Uterine smooth muscle cell (primary cell): ENCODE measurements at places on chromosomes 16 and 17. TPM values are rescaled to one million over a fixed set of nuclear protein-coding genes. Genes with fewer than 3 reads are reported as not detected.

The PYY gene
- total RNA-seq = not detected in 2 replicates

The SDR42E2 gene
- not detected in 2 replicates for total RNA-seq

The RND2 gene
- 0.44 and 0.50 TPM in 2 replicates for total RNA-seq

The TM4SF5 gene
- not detected in 2 replicates for total RNA-seq

The MT1E gene
- 109 and 132 TPM in 2 replicates for total RNA-seq
